ENCODE measurements at places on chromosomes 6 and 20.

DNA sequence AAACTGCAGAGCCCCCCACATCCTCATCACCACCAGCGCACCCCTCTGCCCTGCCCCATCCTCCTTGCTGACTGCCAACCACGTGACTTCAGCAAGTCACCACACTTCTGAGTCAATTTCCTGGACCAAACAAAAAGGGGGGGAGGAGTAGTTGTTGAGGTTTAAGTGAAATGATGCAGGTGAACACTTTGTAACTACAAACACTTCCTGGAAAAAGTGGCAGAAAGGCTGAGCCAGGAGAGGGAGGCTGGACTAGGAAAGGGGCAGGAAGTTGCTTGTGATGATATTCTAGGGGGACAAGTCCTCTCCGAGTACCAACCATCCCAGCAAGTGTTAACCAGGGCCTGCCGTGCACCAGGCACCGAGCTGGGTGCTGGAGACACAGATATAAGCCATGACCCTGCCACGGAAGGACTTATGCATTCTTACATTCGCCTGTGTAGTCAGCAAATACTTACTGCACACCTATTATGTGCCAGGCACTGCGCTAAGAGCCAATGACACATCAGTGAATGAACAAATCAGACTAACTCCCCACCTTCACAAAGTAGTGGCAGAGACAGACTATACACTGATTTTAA, 67.3 kb downstream of the PREX1 start:
- DNase-seq: no peak

DNA sequence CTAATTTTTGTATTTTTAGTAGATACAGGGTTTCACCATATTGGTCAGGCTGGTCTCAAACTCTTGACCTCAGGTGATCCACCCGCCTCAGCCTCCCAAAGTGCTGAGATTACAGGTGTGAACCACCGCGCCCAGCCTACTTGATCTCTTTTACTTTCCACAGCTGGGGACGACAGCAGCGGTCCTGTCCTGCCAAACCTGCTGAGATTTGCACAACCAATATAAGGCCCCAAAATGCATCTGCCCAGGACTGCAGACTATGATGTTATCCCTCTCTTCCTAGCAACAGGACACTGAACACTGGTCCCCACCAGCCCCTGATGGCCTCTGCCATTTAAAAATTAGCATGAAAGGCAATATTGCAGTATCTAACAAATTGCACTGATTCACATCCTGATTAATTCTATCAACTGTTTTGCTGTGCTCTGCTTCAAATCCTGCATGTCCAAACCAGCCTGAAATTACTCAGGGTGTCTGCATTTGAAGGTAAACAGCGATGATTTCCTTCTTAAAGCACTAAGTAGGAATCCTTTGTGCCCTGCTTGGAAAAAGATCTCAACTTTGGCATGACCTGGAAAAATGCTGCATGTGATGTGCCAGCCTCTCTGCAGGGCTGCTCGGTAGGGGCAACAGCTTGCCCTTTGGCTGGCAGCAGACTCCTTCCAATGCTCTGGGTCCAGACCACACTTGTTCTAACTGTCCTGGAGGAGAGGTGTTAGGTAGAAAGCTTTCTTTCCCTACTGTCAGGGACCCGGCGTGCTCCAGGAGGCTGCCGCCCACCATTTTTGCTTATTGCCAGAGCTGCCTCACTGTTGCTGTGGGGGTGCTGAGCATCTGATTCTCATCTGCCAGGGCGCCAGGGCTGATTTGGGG, 27.4 kb upstream of the PXDC1 start:
- no peak for DNase-seq

DNA sequence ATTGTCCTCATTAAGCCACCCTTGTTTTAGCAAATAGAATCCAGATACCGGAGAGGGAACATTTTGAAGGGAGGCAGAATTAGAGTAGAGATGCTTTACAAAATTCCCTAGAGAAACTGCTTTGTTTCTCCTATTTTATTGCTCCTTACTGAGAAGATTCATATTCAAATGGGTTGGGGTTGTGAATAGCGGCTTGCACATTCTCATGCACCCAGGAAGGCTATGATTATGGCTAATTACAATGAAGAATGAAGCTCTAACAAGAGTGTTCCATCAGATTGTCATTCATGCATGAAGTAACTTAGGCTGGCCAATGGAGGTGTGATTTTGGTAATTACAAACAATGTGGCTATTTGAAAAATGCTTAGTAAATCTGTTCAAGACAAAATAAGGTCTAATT, 129.6 kb downstream of the PACRG start:
- DNase-seq: no peak

GRCh38 chr6:106448000-106448426, 87.5 kb downstream of the CRYBG1 start:
- DNase-seq: no peak

DNA sequence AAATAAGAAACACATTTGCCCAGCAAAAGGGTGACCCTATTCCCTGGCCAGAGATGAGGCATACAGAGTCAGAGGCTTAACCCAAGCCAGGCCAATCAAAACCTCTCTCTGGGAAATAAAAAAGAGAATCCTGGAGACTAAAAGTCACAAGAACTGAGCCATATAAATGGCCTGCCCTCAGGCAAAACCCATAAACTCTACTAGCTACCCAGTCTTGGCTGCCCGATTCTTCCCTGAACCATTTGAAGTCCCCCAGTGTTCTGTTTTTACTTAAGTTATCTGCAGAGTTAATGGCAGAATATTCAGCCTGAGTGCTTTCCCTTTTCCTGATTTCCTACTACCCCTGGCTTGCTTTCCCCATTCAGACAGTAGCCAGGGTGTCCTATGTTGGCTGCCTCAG, 13.9 kb downstream of the KCNK15 start:
- DNase-seq: no peak

GRCh38 chr6:116371120-116371917, 572 bp downstream of the DSE start:
- DNase-seq: no peak

GRCh38 chr20:1202762-1203504, at the start of gene C20orf202:
C20orf202 (plus strand) TSS chr20:1203454; CDS start chr20:1203586, 132 bp downstream.
- DNase-seq: no peak

GRCh38 chr6:92109256-92109655, 1310.1 kb downstream of the EPHA7 start:
- no peak for DNase-seq

- no peak for DNase-seq
Measured at GRCh38 chr6:144268794-144269349, 16.3 kb upstream of the UTRN start.

GRCh38 chr6:157271911-157272310, 51.4 kb downstream of the TMEM242 start:
- no peak for DNase-seq

- DNase-seq: no peak
Measured at GRCh38 chr6:38522322-38522721, 117.4 kb downstream of the BTBD9 start.

GRCh38 chr6:163354761-163355425, 59.6 kb upstream of the QKI start:
- DNase-seq: no peak

DNA sequence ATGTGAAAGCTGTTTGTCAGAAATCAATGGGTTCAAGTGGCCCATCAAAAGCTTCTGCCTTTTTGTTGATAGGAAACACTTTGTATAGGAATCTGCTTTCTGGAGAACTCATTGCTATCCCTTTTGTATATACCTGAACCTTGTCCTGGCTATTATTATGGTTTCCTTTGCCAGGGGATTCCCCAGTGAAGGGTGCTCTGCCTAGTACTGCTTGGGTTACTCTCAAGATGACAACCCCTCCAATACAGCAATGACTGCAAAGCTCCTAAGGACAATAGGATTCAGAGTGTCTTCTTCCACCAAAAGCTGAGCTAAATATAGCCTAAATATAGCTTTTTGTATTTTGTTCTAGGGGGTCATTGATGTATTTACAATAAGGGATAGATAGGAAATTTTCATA, 54.0 kb upstream of the PTPRK start:
- DNase-seq: no peak

GRCh38 chr6:75285283-75285639, 669 bp upstream of the TMEM30A start:
- peak; percentile 62 for DNase-seq

- DNase-seq: no peak
Measured at GRCh38 chr6:168157272-168158212, 78.5 kb upstream of the FRMD1 start.

DNA sequence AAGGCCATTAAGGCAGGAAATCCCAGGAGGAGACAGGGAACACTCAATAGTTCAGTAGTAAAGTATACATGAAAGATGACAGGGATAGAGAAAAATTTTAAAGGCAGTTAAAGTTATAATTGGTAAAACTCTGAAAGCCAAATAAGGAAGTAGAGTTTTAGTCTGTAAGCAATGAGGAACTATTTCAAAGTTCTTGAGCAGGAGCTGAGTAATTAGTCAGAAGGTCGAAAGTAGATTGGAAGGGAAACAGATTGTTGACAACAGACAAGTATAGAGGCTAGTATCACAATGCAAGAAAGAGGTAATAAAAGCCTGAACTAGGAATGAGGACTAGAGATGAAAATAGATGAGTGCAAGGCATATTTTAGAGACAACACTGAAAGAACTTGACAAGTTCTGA, 150.3 kb downstream of the CDK19 start:
- DNase-seq: no peak

GRCh38 chr6:14957355-14958059, 288.4 kb upstream of the JARID2 start:
- DNase-seq: no peak

- DNase-seq: no peak
Measured at GRCh38 chr20:5056801-5057599, 55.7 kb upstream of the SLC23A2 start.
